ENCODE measurements at places on chromosomes 5 and 9.
A peak's percentile ranks its signal among the peaks of the same experiment; 100 is the strongest.

GRCh38 chr5:170142196-170142595, 36.5 kb downstream of the FOXI1 start:
- DNase-seq: no peak

DNA sequence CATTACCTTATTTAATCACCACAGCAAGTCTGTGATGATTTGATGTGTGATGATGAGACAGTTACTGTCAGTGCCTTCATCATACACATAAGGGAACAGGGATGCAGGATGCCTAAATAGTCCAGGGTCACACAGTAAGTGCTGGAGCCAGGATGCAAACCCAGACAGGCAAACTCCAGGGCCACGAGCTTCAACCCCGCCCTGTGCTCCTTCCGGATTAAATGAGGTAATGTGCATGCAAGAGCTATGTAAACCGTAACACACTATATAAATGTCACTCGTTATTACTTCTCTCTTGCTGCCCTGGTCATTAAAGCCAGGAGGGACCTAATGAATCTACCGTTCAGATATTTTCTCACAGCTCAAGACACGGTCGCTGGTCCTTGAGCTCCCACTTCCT, 12.8 kb downstream of the SMIM23 start:
- DNase-seq: no peak

DNA sequence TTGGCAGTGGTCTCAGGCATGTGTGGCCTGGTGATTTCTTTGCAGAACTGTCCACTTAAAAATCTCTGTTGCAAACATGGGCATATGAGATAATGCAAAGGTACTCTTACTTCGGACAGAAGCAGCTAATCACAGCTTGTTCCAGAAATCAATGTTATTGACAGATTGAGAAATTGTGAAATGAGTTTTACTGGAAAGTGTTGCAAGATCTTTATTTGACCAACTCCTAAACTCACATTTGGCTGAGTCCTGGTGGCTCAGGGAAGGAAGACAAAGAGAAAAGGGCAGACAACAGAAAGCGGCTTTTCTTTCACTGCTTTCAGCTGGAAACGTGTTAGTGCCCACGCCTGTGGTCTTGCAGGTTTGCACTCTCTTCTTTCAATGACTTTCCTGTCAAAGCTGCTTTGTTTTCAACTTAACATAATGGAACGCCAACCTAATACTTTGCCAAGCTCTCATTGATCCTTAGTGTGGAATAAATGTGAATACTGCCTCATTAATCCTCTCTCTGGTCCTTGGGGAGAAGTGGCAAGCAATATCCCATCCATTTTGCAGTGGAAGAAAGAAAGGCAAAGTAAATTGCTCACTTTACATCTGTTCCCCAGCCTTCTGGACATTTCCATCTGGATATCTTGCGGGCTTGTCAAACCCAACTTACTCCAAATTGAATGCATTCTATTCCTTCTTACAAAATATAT, 586.4 kb downstream of the LRRC70 start:
- no peak for DNase-seq

DNA sequence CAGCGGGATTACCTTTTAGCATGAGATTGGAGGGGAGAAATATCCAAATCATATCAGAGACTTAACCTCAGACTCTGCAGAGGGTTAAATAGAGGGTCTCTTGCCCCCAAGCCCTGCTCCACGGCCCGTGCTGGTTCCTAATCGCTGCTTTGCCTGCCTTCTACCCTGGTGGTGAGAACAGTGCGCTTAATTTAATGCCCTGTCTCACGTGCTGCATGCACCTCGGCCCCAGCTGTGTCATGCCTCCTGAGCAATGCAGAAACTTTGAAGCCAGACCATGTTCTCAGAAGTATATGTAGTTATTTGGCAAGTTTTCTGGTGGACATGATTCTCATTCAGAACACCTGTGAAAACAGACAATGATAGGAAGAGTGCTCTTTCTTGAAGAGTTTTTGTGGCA, 1.4 kb downstream of the OTULIN start:
- DNase-seq: peak; percentile 46

GRCh38 chr5:169809281-169809680, 171.0 kb downstream of the INSYN2B start:
- no peak for DNase-seq

GRCh38 chr5:124285071-124285470, 461.4 kb downstream of the ZNF608 start:
- no peak for DNase-seq
